ENCODE measurements at places on chromosomes 5 and 9.
A peak's percentile ranks its signal among the peaks of the same experiment; 100 is the strongest.

- DNase-seq, result no peak
Observed at GRCh38 chr5:4785971-4786370, 354.2 kb upstream of the ADAMTS16 start.

GRCh38 chr9:124810663-124811355 lies 33.9 kb downstream of the OLFML2A start:
- no peak for DNase-seq

- no peak for DNase-seq
Observed at GRCh38 chr5:105659396-105659795, 2011.3 kb downstream of the EFNA5 start.

DNA sequence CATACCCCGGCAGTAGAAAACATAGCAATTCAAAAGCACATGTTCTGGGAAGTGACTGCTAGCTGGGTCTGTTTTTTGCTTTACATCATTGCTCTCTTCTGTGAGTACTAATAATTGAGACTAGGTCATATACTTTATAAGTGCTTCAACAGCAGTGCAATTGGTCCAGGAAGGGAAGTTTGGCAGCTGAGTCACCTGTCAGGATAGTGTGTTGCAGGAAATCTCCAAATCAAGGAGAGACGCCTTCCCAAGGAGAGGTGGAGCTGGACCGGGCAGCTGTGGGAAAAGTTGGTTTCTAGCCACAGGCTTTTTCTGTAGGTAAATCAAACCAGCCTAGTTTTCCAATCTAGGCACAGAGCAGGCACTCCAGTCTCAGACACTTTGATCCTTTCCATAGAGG lies 330.1 kb downstream of the ENC1 start:
- no peak for DNase-seq

DNA sequence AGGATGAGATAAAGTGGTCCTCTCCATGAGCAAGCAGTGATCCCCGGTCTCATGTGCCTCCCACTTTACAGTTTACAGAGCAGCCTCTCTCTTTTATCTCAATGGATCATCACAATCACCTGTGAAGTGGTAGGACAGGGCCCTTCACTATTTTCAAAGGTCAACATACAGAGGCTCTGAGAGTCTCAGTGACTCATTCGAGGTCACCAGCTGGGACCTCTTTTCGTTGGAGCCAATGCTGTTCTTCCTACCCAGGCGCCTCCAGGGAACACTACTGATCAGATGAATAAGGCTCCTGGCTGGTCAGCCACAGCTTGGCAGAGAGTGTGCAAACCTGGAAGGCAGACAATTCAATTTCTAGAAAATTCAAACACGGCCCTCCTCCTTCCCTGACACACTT lies 16.6 kb downstream of the GGTA1 start:
- DNase-seq, result peak; percentile 22

DNA sequence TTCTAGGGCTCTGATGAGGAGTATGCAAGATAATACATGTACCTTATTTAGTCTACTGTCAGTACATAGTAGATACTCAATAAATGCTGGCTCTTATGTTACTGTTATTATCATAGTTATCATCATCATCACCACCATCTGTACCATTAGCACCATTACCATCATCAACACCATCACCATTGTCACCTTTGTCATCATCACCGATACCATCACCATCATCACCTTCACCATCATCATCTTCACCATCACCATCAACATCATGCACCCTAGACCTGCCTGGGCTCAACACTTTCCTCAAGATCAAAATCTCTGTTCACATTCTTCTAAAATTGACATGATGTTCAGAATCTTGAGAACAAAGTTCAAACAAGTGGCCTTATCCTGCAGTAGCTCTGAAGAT lies 126.2 kb upstream of the PANK3 start:
- no peak for DNase-seq

- DNase-seq, result peak; percentile 69
Observed at GRCh38 chr5:39547553-39548154, 122.9 kb upstream of the DAB2 start.

DNA sequence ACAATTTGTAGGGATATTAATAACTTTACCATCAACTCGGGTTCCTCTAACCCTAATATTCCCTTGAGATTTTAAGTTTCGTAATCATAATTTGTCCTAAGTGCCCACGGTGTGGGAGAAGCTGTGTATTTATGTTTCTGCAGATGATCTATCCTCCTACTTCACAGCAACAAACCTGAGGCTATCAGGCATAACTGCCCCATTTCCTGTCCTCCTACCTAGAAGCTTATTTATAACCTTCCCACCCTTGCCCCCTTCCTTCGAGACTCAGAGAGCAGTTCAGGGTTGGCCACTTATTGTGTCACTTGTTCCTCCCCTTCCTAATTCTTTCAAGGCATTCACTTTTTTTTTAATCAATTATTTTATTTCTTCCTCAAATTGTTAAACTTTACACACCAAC lies 29.6 kb upstream of the LCP2 start:
- DNase-seq, result no peak

DNA sequence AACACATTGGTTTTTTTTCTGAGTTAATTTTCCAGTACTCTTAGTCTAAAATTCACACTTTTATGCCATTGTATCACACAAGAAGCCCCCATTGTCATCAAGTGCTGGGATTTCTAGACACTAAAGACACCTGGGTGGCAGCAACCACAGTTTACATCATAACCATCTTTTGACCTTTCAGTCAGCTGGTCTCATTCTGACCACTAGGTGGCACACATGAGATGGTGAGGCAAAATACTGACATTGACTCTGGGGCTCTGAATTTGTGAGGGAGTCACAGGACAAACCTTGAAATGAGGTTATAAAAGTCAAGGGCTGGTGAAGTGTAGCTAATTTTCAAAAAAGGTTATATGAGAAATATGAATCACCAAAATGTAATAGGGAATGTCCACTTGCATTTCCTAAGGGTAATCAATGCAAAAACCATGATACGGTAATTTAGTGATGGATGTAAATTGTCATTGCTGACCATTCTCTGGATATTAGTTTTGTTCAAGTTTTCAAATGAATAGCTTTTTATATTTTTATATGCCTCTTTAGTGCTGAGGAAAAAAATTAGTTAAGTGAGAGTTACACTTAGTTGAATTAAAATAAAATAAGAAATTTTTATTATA lies 229.4 kb downstream of the DMAC1 start:
- DNase-seq, result peak; percentile 70

- no peak for DNase-seq
Observed at GRCh38 chr5:138111181-138111580, 27.3 kb downstream of the WNT8A start.

- DNase-seq, result no peak
Observed at GRCh38 chr5:125038477-125038876, 292.0 kb upstream of the ZNF608 start.

- DNase-seq, result no peak
Observed at GRCh38 chr9:113570749-113571711, 107.5 kb downstream of the RGS3 start.

- DNase-seq, result no peak
Observed at GRCh38 chr9:74556685-74557084, 59.5 kb downstream of the RORB start.

DNA sequence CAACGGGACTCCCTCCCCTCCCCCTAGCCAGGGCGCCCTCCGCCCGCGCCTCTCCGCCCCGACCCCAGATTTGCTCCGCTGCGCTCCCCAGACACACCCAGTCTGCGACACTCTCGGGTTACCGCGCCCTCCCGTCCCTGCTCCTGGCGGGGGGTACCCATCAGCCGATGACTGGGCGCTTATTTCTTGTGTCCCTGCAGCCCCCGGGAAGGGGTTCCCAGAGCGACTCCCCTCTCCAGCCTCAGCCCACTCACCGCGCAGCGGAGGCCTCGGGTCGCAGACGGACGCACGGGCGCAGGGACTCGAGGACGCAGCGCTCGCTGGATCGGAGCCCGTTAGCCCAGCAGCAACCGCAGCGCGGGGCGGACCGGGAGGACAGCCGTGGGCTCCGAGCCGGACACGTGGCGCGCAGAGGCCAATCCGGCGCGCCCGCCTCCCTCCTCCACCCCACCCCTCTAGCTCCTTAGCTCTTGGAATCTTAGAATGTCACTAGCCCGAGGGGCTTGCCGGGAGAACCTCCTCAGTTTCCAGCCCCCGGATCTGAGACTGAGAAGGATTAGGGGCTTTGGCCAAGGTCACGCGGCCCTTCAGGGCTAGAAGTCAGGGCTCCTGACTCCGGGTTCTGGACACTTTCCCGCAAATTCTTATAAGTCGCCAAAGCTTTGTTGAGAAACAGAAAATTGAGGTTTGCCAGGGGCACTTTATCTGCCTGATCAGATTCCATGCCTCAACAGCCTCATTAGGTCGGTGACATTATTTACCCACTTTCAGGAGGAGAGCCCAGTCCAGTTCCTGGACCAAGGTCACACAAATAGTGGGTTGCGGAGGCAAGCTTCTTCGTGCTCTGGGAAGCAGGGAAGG lies at the start of gene ANXA6:
Gene ANXA6 (minus strand): TSS at position 354 of the 861 bp plus-strand sequence. CDS start 9,878 bp downstream, outside the sequence.
- peak; percentile 88 for DNase-seq

DNA sequence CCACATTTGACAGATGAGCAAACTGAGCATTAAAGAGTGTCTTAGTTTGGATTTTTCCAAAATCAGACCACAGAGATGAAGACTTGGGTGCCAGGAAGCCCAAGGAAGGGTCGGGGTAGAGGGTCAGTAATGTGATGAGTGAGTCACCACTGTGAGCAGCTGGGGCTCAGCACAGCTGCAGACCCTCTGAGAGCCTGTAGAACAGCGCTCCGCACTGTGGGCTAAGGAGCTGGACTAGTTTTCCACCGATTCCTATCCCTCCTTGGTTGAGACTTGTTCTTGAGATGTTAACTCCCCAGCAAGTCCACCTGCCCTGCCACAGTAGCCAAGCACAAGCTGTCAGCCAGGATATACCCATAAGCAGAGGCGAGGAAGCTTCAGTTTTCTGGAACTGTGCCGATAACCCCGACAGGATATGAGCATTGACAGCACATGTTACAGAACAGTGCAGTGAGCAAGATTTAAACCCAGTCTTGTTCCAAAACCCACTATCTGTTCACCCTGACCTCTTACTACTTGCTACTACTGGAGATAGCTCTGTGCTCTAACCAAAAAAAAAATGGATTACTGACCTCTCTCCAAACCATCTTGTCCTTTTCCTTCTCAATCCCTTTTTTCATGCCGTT lies 31.8 kb downstream of the EGFLAM start:
- DNase-seq, result no peak

GRCh38 chr5:1563617-1564181 lies 39.9 kb upstream of the LPCAT1 start:
- DNase-seq, result no peak

GRCh38 chr9:94157050-94157801 lies 73.0 kb downstream of the PTPDC1 start:
- DNase-seq, result peak; percentile 70

- DNase-seq, result no peak
Observed at GRCh38 chr9:136550439-136551289, 4.8 kb upstream of the NOTCH1 start.

DNA sequence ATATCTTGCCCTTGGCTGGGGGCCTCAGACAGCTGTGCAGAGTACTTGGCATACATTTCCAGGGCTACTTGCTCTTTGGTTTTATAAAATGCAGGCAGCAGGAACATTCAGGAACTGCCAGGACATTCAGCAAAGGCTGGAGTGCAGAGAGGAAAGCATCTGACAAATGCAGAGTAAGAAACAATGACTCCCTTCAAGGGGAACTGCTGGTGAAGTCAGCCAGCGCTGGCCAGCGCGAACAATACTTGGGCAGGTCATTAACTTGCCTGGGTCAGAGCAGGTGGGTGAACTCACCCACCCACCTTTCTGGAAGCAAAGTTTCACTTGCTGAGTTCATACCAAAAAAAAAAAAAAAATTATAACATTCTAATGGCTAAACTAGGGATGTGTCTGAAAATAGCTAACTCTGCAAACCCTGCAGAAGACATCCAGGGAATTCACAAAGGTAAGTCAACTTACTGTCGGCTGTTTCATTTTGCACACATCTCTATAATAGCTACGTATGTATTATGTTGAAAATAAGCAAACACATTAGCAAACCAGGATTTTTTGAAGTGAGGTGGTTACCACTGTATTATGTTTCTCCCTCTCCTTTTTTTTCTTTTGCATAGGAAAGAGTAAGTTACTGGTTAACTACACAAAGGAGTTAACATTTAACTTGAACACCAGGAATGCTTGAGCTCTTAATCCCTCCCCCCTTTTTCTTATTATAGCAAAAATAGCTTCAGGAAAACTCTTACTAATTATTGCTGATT lies 152.2 kb downstream of the GLIS3 start:
- DNase-seq, result peak; percentile 49

DNA sequence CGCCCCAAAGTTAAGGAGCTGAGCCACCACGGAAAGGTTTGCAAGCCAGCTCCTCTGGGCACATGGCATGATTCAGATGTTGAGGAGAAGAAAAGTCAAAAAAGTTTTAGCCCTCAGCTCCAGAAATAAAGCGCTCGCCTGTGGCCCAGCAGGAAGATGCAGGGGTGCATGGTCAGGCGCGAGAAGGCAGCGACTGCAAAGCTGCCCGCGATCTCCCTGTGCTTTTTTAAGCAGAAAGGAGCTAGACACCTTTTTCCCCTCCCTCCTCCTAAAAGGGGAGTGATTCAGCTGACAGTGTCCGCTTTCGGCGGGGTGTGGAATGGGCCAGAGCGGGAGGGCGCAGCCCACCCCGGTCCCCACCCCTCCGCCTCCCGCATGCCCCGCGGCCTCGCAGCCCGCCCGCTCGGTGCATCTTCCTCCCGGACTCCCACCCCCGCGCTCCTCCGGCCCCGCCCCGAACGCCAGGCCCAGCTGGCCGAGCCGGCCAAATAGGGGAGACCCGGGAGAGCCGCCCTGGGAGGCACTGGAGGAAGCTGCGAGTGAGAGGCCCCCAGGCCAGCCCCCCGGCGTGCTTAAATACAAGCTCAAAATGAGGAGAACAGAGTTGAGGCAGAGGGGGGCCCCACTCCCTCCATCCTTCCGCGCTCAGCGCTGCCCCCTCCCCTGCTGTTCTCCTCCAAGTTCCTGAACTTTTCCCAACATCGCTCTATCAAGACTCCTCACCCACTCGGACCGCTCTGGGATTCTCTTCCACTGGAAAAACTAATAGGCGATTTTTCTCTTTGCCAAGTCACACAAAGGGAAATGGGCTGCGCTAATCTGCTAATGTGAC lies at the start of gene ADAMTS12:
Gene ADAMTS12 (minus strand): TSS at position 203 of the 832 bp plus-strand sequence. CDS start 134 bp downstream, at position 69.
- no peak for DNase-seq

GRCh38 chr5:6721442-6721841 lies 8.2 kb downstream of the TENT4A start:
- DNase-seq, result no peak

DNA sequence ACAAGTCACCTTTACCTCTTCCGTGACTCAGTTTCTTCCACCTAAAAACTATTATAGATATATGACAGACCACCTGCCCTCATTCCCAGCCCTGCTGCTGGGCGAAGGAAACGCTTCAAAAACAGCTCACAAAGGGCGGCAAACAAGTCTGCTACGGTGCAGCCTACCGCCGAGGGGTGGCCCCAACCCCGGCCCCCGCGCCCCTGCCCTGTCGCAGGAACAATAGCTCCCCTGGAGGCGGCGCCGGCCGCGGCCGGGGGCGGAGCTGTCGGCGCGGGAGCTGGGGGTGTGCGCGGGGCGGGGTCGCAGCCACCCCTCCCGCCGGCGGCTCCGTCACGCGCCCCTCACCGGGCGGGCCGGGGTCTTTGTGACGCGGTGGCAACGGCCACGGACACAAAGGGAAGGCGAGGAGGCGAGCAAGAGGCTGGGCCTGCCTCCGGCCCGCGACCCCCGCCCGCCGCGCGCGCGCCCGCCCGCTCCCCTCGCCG lies at the start of gene TMEFF1:
Gene TMEFF1 (plus strand): TSS at position 362 of the 488 bp plus-strand sequence. CDS start 396 bp downstream, outside the sequence.
- peak; percentile 78 for DNase-seq

GRCh38 chr9:4327504-4328191 lies 27.8 kb upstream of the GLIS3 start:
- no peak for DNase-seq

- DNase-seq, result no peak
Observed at GRCh38 chr5:111589316-111589715, 77.0 kb upstream of the STARD4 start.

GRCh38 chr9:101848485-101848919 lies 110.1 kb upstream of the GRIN3A start:
- DNase-seq, result no peak

- no peak for DNase-seq
Observed at GRCh38 chr5:54296386-54296785, 14.0 kb downstream of the ARL15 start.
